Stimulated activated CD8-positive, alpha-beta memory T cell treated with anti-CD3 and anti-CD28 coated beads, Interleukin-7, amount 100 ng/mL, for 1 hour (primary cell): ENCODE measurements at places on chromosomes 16 and 17.

- no peak for DNase-seq
Measured at GRCh38 chr17:80457236-80457856, 19.1 kb downstream of the NPTX1 start.

GRCh38 chr17:62792447-62792800, 15.7 kb downstream of the MARCHF10 start:
- DNase-seq: no peak

GRCh38 chr17:78973196-78973595, 6.5 kb downstream of the LGALS3BP start:
- DNase-seq: no peak

- DNase-seq: no peak
Measured at GRCh38 chr16:51439271-51439670, 288.2 kb upstream of the SALL1 start.

DNA sequence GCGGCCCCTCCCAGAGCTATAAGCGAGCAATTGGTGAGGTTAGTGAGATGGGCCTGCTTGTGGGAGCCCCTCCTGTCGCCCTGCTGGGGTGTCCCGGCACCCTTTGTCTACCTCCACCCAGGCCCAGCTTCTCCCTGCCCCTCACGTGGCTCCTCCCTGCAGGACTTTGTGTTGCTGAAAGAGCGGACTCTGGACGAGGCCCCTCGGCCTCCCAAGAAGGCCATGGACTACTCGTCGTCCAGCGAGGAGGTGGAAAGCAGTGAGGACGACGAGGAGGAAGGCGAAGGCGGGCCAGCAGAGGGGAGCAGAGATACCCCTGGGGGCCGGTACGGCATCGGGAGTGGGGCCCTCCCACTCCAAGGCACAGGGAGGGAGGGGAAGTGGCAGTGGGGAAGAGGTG, 6.1 kb upstream of the C17orf107 start:
- no peak for DNase-seq

DNA sequence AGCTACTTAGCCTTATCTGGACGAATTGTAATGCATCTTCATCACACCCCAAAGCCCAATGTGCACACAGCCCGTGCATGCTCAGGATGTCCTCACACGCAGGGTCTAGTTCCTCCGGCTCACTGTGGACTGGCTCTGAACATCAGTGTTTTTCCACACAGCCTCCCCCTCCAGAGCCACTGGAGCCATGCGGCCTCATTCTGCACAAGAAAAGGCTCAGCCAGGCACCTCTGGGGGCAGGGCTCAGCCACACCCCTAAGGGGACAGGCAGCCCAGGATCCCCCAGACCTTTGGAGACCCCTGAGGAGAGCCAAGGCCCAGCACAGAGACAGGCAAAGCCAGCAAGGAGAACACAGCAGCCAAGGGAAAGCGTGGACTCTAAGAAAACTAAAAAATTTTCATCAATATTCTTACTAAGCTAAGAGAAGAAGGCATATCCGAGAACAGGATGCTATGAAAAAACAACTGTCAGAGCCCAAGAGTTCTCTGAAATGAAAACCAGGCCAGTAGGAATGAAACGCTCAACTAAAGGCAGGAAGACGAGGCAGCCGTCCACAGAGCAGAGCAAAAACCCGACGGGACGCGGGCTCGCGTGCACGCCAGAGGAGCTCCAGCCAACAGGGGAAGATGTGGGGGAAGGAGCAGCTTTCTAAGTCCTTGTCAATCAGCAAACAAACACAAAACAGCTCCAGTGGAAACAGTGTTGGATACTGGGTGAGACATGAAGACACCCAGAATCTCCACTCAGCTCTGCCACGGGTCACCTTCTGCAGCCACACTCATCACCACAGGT, 34.5 kb downstream of the MAP1LC3B start:
- no peak for DNase-seq

- no peak for DNase-seq
Measured at GRCh38 chr17:47692895-47693730, 848 bp upstream of the TBKBP1 start.

- no peak for DNase-seq
Measured at GRCh38 chr17:43946781-43947180, 4.5 kb upstream of the PPY start.
